A172 (cell line): ENCODE measurements at places on chromosomes 3 and 15.

- no peak for DNase-seq
These were observed 6.5 kb downstream of the OR5K4 start for GRCh38 chr3:98359993-98360675.

- no peak for DNase-seq
These were observed 63.1 kb upstream of the GOLGA6B start for GRCh38 chr15:72591361-72591760.

DNA sequence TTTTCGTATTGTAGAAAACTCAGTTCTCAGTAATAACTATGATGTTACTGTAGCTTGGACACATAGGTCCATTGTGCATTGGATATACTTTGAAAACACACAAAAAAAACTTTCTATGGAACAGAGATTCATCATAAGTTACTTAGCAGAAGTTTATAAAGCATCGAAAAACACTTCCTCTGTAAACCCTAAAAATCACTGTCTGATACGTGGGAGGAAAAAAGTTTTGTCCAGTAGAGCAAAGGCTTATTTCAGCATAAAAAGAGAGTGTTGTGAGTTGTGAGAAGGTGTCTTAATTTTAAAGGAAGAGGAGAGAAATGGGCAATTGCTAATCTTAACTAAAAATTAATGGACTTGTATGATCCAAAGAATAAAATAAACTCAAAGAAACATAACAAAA is 64.8 kb downstream of the OSTN start:
- no peak for DNase-seq

GRCh38 chr3:100402256-100402655 is 917 bp downstream of the LNP1 start:
- peak; percentile 14 for DNase-seq

GRCh38 chr15:62992302-62992701 is 50.2 kb upstream of the TPM1 start:
- DNase-seq = no peak

DNA sequence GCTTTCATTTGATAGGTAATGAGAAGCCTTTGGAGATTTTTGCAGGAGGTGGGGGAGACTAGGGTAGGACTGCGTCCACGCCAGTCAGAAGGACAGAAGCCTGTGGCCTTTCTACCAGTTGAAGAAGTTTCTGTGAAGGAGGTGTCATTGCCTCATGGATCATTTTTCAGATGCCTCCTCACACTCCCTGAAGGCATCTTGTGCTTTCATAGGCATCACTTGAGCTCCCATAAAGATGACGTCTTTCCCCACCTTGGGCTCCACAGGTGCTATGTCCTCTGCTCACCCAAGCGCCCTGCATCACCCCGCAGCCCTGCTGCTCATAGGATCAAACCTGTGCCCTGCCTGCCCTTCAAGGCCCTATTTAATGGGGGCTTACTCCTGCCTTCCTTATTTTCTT is 7.5 kb upstream of the ITGA11 start:
- DNase-seq = no peak

GRCh38 chr3:63662500-63662899 is 10.0 kb downstream of the SNTN start:
- no peak for DNase-seq
